ENCODE measurements at places on chromosomes 3 and 15.
A peak's percentile ranks its signal among the peaks of the same experiment; 100 is the strongest.

DNA sequence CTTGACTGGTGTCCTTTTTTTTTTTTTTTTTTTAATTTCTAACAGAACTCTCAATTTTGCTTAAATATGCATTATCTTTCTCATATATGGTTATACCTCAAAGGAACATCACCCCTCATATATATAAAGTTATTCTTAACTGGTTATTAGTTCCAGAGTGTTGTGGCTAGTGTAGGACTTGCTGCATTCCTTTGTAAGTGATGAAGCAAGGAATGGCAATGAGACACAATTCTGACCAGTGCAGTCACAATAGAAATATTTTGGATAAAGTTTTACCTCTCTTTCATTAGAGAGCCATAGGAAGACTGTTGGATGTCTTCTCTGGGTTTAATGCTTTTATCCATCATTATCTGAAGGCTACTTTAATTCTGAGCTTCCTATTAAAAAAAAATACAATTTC lies 75.5 kb upstream of the CBLB start:
- DNase-seq = no peak

- no peak for DNase-seq
Measured at GRCh38 chr3:117603097-117603496, 893.5 kb downstream of the TUSC7 start.

GRCh38 chr3:186235554-186235953 lies 126.5 kb downstream of the DGKG start:
- no peak for DNase-seq

- DNase-seq = no peak
Measured at GRCh38 chr3:66938338-66938963, 59.7 kb upstream of the KBTBD8 start.

DNA sequence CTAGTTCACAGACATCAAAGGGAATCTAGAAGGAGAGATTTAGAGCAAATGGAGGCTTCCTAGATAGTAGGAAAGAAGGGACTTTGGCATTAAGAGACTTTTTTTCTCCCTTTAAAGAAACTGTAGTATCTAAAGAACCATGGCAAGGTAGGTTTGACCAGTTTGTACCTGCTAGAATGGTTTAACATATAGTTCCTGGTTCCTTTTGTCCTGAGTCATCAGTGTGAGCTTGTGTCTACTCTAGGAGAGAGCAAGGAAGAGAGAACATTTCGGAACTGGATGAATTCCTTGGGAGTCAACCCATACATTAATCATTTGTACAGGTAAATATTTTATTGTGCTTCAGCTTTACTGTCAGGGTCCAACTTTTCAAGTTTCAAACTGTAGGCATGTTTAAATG lies 29.6 kb upstream of the TRPC1 start:
- no peak for DNase-seq

DNA sequence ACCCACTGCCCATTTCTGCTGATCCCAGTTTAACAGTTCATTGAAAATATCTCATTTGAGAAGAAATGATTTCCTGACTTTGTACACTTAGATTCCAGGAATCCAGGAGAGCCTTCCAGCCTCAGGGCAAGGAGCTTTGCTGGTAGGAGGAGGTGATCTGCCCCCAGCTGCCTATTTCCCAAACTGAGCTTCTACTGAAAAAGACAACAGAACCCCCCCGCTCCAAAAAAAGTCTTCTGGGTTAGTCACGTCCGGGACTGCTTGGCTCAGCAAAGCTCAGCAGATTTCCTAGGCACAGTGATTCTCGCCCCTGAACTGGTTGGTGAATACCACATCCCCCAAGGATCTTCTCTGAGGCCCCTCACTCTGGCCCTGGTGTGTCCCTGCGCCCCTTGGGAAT lies 13.1 kb downstream of the SLC6A6 start:
- DNase-seq = no peak

GRCh38 chr15:63451671-63452315 lies 52.6 kb upstream of the USP3 start:
- DNase-seq = no peak

GRCh38 chr3:187833375-187833774 lies 88.1 kb upstream of the BCL6 start:
- DNase-seq = no peak

GRCh38 chr15:49439678-49440395 lies 16.8 kb downstream of the FGF7 start:
- DNase-seq = no peak

GRCh38 chr3:192843119-192843518 lies 74.5 kb downstream of the MB21D2 start:
- DNase-seq = no peak

GRCh38 chr3:38829404-38829803 lies 13.4 kb upstream of the SCN10A start:
- no peak for DNase-seq

DNA sequence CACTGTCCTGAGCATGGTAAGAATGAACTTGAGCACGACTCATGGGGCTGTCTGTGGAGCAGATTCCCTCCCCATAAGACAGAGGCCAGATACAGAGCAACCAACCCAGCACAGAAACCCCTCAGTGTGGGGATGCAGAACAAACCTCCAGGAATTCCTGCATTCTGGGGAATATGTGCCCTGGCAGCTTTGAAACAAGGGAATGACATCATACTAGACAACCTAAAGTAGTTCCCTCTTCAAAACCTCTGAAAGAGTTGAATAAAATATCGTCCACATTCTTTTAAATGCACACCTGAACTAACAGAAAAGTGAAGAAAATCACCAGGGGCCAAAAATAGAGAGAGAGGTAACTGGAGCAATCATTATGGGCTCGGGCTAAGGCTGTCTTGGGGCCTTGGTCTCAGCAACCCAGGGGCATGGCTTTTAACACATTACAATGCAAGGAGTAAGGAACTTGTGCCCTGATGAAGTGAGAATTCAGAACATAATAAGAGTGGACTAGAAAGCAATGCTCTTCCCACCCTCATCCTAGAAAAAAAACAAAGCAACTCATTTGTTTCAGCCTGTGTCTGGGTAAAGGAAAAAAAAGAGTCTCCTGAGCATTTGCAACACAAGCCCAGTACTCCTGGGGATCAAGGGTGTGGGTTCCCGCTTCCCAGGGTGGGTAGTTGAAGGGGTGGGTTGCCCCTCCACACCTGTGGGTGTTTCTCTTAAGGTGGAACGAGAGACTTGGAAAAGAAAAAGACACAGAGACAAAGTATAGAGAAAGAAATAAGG lies 43.9 kb downstream of the ADIPOQ start:
- DNase-seq = no peak

- DNase-seq = no peak
Measured at GRCh38 chr15:39472621-39473297, 108.1 kb upstream of the THBS1 start.

- DNase-seq = peak; percentile 51
Measured at GRCh38 chr3:45226206-45226915, at the start of gene TMEM158. TMEM158 (minus strand) TSS chr3:45226287; CDS start chr3:45226027, 260 bp downstream.

- no peak for DNase-seq
Measured at GRCh38 chr15:70547846-70548487, 215.4 kb downstream of the UACA start.

DNA sequence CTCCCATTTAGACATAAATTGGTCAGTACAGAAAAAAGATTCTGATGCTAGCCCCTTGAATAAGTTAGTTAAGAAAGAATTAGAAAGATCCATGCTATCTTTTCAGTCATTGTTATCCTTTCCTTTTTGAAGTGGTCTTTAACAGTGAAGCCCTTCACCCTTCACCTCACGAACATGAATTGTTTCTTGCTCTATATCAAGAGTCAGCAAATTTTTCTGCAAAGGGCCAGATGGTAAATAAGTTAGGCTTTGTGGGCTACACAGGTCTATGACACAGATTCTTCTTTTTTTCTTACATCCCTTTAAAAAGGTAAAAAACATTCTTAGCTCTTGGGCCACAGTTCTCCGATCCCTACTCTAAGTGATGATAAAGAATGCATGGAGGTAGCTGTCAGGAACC lies 74.9 kb downstream of the DMXL2 start:
- no peak for DNase-seq

GRCh38 chr3:101857301-101857741 lies 8.0 kb downstream of the NFKBIZ start:
- DNase-seq = no peak

DNA sequence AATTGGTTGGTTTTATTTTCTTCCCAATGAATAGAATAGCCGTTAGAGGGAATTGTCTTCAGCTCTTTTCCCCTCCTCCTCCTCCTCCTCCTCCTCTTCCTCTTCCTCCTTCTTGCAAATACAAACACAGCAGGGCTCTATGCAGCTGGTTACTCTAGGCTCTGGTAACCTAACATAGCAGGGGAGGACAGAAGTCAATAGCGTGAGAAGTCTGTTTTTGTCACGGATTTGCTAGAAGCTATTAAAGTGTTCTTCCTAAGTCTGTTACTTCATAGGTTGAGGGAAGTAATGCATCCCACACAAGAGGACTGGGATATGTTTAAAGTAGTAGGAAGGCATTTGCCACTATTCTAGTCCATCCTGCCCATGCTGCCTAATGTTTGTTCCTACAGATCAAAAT lies 374.7 kb upstream of the TPRG1 start:
- no peak for DNase-seq

DNA sequence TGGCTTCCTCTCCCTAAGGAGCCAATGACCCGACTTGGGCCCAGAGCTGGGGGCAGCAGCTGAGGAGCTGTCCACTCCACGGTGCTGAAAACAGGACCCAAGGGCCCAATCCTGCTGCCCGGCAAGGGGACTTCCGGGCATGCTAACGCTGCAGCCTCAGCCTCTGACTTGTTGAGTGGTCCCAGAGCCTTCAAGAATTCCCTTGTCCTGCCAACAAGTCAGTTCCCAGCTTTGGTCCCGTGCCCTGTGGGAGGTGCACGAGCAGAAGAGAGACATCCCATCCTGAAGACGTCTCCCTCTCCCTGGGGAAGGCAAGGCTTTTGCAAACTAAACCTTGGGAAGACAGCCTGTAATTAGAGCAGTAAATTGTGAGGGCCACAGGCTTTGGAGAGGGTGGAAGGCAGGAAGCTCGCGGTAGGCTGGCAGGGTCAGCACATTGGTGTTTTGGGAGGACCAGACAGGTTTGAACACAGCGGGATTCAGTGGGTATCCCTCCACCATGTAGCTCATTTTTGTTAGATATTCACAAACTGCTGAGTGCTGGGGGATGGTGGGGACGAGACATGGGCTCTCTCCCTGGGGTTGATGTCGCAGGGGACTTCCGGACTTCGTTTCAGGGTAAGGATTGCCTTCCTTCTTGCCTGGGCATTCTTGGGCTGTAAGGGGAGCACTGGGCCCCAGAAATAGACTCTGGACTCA lies 29.8 kb upstream of the PRR23E start:
- no peak for DNase-seq

DNA sequence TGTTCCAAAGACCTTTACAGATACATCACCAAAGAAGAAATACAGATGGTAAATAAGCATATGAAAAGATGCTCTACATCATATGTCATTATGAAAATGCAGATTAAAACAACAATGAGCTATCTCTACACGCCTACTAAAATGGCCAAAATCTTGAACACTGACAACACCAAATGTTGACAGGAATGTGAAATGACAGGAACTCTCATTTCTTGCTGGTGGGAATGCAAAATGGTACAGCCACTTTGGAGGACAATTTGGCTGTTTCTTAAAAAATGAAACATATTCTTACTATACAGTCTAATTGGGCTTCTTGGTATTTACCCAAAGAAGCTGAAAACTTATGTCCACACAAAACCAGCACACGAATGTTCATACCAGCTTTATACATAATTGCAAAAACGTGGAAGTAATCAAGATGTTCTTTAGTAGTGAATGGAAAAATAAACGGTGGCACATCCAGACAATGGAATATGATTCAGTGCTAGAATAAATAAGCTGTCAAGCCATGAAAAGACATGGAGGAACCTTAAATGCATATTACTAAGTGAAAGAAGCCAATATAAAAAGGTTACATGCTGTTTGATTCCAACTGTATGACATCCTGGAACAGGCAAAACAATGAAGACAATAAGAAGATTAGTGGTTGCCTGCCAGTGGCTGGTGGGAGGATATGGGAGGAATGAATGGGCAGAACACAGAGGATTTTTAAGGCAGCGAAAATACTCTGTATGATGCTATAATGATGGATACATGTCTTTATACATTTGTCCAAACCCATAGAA lies 81.3 kb upstream of the NEDD4 start:
- DNase-seq = no peak

DNA sequence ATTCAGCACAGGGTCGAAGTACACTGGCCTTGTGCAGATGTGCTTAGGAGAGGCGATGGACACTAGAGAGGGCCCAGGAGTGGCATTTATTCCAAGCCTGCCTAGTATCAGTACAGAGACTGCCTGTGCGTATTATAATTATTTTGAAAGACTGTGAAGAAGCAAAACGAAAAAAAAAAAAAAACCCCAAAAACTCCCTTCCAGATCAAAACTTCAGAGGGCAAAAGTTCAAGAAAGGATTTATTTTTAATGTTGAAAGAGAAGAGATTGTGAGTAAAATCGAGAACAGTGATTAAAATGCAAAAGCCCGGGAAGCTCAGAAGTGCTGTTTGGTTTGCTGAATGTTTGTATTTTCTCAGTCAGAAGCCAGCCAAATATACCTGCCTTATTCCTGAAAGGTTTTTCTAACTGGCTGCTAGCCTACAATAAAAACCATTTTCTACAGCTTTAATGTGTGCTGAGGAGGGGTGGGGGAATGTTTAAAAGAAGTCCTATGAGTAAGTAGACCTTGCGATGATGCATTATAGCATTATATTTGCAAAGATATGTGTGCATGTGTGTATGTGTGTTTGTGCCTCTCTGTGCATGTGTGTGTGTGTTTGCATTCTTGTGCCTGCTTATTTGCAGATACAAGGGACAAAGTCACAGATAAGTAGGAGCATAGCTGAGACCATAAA lies 19.3 kb upstream of the LZTFL1 start:
- no peak for DNase-seq

- no peak for DNase-seq
Measured at GRCh38 chr15:62521396-62521795, 356.3 kb upstream of the C2CD4B start.

GRCh38 chr15:98530570-98530969 lies 117.8 kb upstream of the IGF1R start:
- no peak for DNase-seq

GRCh38 chr15:95624100-95624499 lies 706.4 kb upstream of the NR2F2 start:
- no peak for DNase-seq

GRCh38 chr3:184811034-184811433 lies 932 bp upstream of the VPS8 start:
- DNase-seq = no peak

DNA sequence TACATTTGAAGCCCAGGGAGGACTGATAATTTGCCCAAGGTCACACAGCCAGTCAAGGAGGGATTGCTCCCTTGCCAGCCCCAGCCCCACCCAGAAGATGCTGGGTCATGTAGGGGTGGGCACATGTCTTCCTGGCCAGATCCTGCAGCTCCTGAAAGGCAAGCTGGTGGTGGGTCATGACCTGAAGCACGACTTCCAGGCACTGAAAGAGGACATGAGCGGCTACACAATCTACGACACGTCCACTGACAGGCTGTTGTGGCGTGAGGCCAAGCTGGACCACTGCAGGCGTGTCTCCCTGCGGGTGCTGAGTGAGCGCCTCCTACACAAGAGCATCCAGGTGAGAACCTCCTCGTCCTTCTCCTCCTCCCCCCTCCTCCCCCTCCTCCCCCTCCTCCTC lies 13.2 kb downstream of the ISG20 start:
- no peak for DNase-seq

GRCh38 chr3:16770792-16771191 lies 114.0 kb upstream of the PLCL2 start:
- DNase-seq = no peak
